ENCODE measurements at places on chromosomes 1 and 21. TPM values are rescaled to one million over a fixed set of nuclear protein-coding genes. Genes with fewer than 3 reads are reported as not detected.

Gene MYOM3
- 7.5 TPM for total RNA-seq

Gene FCRL4
- total RNA-seq = not detected

Gene COL9A2
- total RNA-seq = 43.0 TPM

Gene WNT3A
- total RNA-seq = not detected

Gene TDRD5
- not detected for total RNA-seq

Gene ATPAF1
- 66.8 TPM for total RNA-seq

Gene CR2
- 9.4 TPM for total RNA-seq

Gene RIMKLA
- total RNA-seq = 2.4 TPM

Gene VPS72
- 21.6 TPM for total RNA-seq

Gene EFNA3
- 7.4 TPM for total RNA-seq

Gene GRHL3
- total RNA-seq = not detected

Gene PRR9
- total RNA-seq = not detected

Gene FBXO2
- 0.82 TPM for total RNA-seq

Gene PLA2G2A
- 61.6 TPM for total RNA-seq

Gene NBPF4
- not detected for total RNA-seq

Gene OPTC
- not detected for total RNA-seq

Gene CASQ2
- 11.2 TPM for total RNA-seq

Gene AIRE
- not detected for total RNA-seq

Gene RNU11
- total RNA-seq = not detected

Gene USH2A
- total RNA-seq = not detected

Gene FCRL2
- total RNA-seq = 0.37 TPM

Gene PCP4L1
- not detected for total RNA-seq

Gene TNFRSF9
- total RNA-seq = not detected

Gene C1orf210
- 43.8 TPM for total RNA-seq

Gene TTC39A
- total RNA-seq = 41.8 TPM

Gene SPATA6
- total RNA-seq = 16.5 TPM

Gene SIM2
- not detected for total RNA-seq

Gene GJA5
- total RNA-seq = 1.2 TPM

Gene ZNF670
- 2.6 TPM for total RNA-seq

Gene TSPEAR
- not detected for total RNA-seq

Gene CCDC185
- total RNA-seq = not detected

Gene SLC44A5
- 3.3 TPM for total RNA-seq

Gene VANGL2
- 2.4 TPM for total RNA-seq

Gene STMN1
- total RNA-seq = 17.9 TPM

Gene AMY1C
- total RNA-seq = not detected

Gene FCGR3A
- total RNA-seq = 0.75 TPM

Gene EPHA8
- not detected for total RNA-seq

Gene OR2L13
- not detected for total RNA-seq

Gene DAB1
- 1.2 TPM for total RNA-seq

Gene AK5
- not detected for total RNA-seq

Gene KCNE1
- total RNA-seq = 2.6 TPM

Gene ATF3
- 84.8 TPM for total RNA-seq

Gene FAM78B
- total RNA-seq = 0.96 TPM

Gene MPZ
- 1.6 TPM for total RNA-seq

Gene CD84
- 7.8 TPM for total RNA-seq

Gene OLFM3
- not detected for total RNA-seq

Gene PIGR
- 3,370 TPM for total RNA-seq

Gene CDC14A
- total RNA-seq = 43.4 TPM

Gene CD2
- not detected for total RNA-seq

Gene KCNA3
- total RNA-seq = 22.4 TPM

Gene GSTM3
- total RNA-seq = 8.2 TPM

Gene FASLG
- total RNA-seq = not detected

Gene PEAR1
- 3.0 TPM for total RNA-seq

Gene ZNF669
- 26.2 TPM for total RNA-seq

Gene ZYG11A
- not detected for total RNA-seq

Gene TEX38
- total RNA-seq = not detected

Gene ASAP3
- 62.9 TPM for total RNA-seq
